ENCODE measurements at places on chromosomes 11 and 22.

DNA sequence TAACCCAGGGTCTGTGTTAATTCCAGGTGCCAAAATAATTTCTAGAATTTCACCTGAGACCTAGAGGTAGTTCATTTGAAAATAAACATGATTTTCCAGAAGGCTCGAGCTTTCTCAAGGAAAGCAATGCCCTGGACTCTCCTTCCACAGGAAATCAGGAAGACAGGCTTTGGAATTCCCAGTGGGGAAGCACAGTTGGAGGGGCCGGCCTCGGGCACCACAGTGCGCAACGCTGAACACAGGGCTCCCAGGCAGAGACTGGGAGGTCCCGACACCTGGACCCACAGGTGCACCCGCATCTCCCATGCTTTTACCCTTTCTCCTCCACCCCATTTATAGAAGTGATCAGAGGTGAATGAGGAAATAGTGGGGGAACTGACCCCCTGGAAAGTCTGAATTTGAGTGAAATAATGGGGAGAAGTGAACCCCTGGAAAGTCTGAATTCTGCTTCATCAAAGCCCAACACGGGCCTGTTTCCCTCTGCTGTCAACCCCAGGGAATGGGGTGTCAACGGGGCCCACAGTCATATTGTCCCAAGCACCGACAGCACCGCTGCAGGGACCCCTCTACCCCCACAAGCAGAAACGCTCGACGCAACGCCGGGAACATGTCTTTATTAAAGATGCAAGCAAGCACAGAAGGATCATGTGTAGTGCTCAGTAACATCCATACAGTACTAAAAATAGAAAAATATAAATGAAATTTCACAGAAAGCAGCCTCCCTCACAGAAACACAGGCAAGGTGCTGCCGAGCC lies 12.0 kb upstream of the EFCAB6 start:
- DNase-seq, result no peak

- DNase-seq, result no peak
Observed at GRCh38 chr22:30397656-30398635, 1.1 kb downstream of the SEC14L2 start.

DNA sequence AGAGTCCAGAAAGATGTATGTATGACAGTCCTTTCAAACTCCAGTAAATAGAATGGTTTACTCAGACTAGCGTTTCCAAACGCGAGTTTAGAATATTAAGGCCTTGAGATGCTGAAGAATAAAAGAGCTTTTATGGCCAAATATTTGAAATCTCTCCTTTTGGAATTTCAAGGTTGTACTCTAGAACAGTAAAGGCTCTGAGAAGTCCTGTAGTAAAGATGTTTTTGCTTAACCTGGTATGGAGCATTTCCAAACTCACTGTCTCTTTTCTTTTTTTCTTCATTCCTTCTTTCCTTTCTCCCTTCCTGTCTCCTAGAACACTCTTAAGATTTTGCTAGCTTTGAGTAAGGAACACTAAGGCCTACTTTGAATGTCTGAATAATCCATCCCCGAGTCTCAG lies 91.4 kb upstream of the RAG2 start:
- DNase-seq, result no peak

- no peak for DNase-seq
Observed at GRCh38 chr22:41968601-41969000, 642 bp upstream of the SEPTIN3 start.

- DNase-seq, result no peak
Observed at GRCh38 chr11:134581121-134581626, 169.1 kb upstream of the B3GAT1 start.

DNA sequence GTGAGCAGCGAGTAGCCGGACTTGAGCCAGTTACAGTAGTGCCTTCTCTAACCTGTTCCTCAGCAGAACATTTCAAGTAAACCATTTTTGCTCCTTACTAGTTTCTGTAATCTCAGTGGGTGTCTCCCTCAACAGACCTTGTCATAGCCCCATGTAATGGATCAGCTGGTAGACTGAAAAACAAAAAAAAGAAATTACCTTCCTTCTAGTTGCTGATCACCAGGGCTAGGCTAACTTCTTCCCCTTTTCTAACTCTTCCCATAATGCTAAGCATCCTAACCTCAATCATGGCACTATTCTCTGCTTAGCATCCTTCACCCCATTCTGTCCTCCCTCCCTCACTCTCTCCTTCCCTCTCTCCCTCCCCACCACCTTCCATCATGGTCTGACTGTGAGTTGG lies 35.8 kb upstream of the CBX6 start:
- DNase-seq, result no peak

- DNase-seq, result no peak
Observed at GRCh38 chr11:62201376-62201775, 7.1 kb upstream of the SCGB2A1 start.

GRCh38 chr22:50063589-50064393 lies 5.7 kb upstream of the TTLL8 start:
- DNase-seq, result no peak

DNA sequence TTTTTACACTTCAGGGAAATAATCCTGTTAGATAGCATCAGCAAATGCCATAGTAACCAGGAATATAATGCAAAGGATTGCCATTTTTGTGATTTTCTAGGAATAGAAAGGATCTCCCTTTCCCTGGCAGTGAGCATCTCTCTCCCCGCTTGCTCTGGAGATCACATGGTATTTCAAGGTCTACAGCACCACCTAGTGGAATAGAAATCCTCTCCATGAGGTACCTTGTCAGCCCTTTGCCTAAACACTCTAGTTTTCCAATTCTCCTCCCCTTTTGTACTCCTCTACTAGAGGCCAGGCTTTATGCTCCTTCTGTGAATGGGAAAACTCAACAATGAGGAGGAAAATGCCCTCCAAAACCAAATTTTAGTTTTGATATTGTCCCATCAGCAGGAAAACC lies 78.4 kb downstream of the XRRA1 start:
- no peak for DNase-seq

- DNase-seq, result peak; percentile 76
Observed at GRCh38 chr11:118353084-118353710, 6.2 kb upstream of the UBE4A start.

GRCh38 chr11:64419818-64420485 lies 61.0 kb downstream of the RPS6KA4 start:
- no peak for DNase-seq

GRCh38 chr11:113324250-113324649 lies 9.9 kb downstream of the TTC12 start:
- DNase-seq, result no peak

- DNase-seq, result peak; percentile 24
Observed at GRCh38 chr22:50691521-50691920, 18.9 kb downstream of the SHANK3 start.

- DNase-seq, result no peak
Observed at GRCh38 chr22:27146866-27147633, 489.7 kb downstream of the MIAT start.

DNA sequence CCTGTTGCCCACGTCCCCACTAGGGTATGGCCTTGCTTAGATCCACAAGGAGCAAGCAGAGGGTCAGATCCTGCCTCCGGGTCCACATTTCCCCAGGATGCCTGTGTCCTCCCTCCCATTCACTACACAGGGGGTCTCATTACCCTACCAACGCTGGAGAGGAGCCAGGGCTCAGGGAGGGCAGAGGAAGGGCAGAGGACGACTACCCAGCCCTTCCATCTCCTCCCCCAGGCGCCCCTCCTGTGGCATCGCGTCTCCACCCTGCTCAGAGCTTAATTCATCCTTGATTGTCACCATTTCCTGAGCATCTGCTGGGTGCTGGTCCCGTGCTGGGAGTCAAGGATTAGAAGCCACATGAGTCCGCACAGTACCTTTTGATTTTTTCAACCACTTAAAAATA lies 5.0 kb downstream of the NFAM1 start:
- no peak for DNase-seq

DNA sequence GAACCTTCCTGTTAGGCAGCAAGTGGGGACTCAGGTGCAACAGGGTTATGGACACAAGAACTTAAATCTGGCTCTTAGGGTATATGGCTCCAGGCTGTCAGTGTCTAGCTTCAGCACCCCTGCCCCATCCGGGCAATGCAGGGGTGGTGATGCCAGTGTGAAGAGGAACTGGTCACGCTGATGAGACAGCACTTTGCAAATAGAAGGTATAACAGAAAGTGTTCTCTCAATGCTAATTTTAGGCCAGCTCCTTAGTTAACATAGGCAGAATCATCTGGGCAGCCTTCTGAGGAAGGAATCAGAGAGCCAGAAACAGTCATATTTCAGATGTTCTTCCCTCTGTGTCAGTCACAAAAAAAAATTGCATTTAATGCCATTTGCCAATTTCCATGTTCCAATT lies 41.2 kb downstream of the SYT9 start:
- no peak for DNase-seq

- no peak for DNase-seq
Observed at GRCh38 chr11:38274031-38274430, 1676.0 kb upstream of the RAG2 start.

DNA sequence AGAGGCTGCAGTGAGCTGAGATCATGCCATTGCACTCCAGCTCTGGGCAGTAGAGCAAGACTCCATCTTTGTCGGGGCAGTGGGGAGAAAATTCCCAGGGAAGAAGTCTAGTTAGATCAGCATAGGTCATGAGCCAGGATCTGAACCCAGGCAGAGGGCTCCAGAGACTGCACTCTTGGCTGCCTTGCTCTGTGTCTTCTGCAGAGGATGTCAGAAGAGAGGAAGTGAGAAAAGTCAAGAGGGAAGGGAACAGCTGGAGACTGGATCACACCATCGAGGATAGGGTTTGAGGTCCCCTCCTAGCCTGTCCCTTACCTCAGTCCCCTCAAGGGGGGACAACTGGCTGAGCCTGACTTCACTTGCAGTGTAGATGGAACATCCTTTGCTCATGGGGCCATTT lies 5.8 kb downstream of the MYOD1 start:
- no peak for DNase-seq

DNA sequence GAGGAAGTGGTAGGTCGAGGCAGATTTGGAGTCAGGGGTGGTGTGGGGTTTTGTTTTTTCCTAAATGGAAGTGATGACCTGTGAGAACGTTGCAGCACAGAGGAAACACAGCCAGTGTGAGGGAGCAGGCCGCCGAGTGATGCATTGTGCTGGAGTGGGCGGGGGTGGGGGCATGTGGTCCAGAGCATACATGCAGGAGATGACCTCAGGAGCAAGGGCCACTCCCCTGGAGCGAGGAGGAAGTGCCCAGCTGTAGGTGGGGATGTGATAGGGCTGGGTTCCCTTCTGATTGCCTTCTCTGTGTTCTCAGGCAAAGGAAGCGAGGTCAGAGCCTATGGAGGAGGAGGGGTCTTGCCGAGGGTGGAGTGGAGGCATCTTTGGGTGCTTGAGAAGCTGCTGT lies 81.4 kb downstream of the PPP6R3 start:
- no peak for DNase-seq

GRCh38 chr11:8714622-8715225 lies 32.1 kb downstream of the RPL27A start:
- DNase-seq, result no peak

DNA sequence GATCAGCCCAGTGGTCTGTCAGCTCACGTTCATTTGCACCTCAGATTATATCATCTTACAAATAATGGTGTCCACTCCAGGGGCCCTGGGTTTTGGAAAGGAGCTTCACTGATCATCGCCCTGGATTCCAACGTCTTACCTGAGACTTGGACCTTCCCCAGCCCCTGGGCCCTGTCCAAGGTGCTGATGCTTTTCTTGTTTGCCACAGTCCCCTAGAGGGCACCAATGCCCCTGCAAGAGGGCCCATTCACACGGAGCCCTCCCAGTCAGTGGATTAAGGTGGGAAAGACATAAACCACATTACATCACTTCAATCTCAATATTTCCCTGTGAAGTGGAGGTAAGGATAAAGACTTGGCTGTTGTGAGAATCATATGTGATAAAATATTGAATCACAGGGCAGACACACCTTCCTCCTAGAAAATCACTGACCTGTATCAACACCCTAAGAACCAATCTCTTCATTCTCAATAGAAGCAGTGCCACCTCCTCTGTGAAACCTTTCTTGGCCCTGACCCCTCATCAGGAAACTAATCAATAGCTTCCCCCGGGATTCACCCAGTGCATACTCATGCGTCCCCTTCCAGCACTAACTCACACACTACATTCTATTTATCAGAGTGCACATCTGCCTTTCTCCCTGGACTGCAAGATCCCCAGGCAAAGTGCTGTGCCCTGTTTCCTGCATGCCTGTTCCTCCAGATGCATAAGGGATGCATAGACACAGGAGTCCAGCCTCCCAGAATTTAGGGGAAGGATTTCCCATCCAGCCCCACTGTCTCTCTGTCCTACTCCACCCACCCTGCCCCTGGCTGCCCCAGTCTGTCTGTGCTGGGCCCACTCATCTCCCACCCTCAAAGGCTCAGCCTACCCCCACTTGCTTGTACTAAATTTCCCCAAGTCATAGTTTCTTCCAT lies 167.0 kb downstream of the BUD13 start:
- no peak for DNase-seq

Data from CD4-positive, alpha-beta T cell treated with Interleukin-1 beta for 1 hour (primary cell).